Motor neuron (in vitro differentiated cells): ENCODE measurements at places on chromosomes 1 and 21. TPM values are rescaled to one million over a fixed set of nuclear protein-coding genes. Genes with fewer than 3 reads are reported as not detected.
A peak's percentile ranks its signal among the peaks of the same experiment; 100 is the strongest.

The FAM72B gene
- 10.8 and 12.6 TPM in 2 replicates for total RNA-seq

The GBP2 gene
- total RNA-seq = 0.33 and 0.46 TPM in 2 replicates

The TRIM67 gene
- total RNA-seq = 18.0 and 18.5 TPM in 2 replicates

The ACTL8 gene
- total RNA-seq = 10.0 and 34.5 TPM in 2 replicates

DNA sequence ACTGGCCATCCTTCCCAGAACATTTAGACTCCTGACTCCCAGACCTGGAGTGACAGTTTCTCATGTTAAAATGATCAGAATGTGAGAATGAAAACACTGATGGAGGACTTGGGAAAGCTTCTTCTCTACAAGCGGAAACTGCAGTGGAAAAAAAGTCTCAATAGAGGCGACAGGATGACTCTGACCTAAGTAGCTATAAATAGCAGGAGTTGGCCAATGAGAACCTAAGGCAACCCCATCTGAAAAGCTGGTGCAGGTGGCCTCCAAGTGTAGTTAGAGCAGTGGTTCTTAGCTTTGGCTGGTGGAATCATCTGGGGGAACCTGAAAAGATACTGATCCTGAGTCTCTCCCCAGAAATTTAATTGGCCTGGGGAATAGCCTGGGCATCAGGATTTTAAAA is 44.2 kb upstream of the EXOSC10 start:
- ATAC-seq = no peak

DNA sequence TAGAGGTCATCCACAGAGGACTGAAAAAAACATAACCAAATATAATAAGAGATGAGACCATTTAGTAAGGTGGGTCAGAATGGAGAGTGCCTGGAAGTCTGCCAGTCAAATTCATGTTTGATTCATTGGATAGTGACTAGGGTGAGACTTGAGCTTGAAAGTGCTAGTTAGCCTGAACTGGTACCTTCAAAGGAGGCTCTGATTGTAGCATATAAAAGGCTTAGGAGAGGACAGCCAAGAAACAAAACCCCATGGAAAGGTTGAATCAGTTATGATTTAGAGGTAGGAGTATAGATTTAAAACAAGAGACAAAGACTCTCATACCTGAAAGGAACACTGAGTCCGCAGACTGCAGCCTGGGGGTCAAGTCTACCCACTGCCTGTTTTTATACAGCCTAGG is 44.4 kb upstream of the LRRC8C start:
- ATAC-seq = no peak

The DPH2 gene
- 40.3 and 43.0 TPM in 2 replicates for total RNA-seq

DNA sequence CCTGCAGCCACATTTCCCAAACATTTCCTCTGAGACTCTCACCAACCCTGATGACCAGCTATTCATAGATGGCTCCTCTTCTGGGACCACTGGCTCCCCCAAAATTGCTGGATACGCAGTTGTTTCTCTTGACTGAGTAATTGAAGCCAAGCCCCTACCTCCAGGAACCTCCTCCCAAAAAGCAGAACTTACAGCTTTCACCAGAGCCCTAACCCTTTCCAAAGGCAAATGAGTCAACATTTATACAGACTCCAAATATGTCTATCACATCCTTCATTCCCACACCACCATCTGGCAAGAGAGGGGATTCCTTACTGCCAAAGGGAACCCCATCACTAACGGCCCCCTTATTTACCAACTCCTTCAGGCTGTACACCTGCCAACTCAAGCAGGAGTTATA is 20.3 kb upstream of the CA6 start:
- ATAC-seq = no peak

- ATAC-seq = peak; percentile 54
Measured at GRCh38 chr1:6259491-6260362, 1.2 kb downstream of the GPR153 start.

GRCh38 chr1:2529784-2530512 is at the start of gene HES5:
TSS of gene HES5 (minus strand) at chr1:2530263. CDS start at chr1:2530164, 99 bp downstream.
- peak; percentile 31 for ATAC-seq

GRCh38 chr1:152044386-152044785 is 7.6 kb upstream of the S100A11 start:
- ATAC-seq = no peak

DNA sequence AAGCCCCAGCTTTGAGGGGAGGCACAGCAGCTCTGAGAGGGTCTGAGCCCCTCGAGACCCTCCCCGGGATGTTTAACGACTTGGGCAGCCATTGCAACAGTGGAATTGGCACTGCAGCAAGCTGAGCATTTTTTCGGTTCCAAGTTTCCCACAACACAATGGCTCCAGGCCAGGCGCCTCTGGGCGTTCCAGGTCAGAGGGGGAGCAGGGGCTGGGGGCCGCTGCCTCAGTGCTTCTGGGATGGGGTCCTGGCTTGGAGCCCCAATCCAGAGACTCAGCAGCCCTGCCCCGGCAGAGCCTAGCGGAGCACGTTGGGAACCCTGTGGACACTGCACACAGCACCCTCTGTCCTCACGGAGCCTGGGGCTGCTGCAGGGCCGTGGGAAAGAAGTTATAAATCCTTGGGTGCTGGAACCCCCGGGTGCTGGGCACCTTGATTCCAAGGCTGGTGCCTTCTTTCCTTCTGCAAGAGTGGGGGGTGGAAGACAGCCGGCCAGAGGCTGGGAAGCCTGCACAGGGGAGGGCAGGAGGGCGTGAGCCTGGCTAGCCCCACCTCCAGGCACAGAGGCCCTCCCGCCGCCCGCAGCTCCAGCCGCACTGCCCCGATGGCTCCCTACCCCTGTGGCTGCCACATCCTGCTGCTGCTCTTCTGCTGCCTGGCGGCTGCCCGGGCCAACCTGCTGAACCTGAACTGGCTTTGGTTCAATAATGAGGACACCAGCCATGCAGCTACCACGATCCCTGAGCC is 50.1 kb downstream of the COL18A1 start:
- peak; percentile 31 for ATAC-seq

- no peak for ATAC-seq
Measured at GRCh38 chr1:111193712-111194480, 6.5 kb downstream of the DENND2D start.

DNA sequence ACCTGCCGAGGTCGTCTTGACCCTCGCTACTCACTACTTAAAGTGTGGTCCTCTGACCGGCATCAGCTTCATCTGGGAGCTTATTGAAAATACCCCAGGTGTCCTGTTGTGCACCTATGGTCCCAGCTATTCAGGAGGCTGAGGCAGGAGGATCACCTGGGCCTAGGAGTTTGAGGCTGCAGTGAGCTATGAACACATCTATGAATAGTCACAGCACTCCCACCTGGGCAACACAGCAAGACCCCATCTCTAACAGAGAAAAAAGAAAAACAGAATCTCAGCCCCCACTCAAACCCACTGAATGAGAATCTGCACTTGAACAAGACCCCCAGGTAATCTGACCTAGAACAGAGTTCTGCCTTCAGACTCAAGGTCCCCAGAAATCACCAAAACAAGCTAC is 8.7 kb upstream of the OLIG1 start:
- no peak for ATAC-seq

GRCh38 chr1:147242449-147243227 is at the start of gene CHD1L:
TSS of gene CHD1L (plus strand) at chr1:147242684. CDS start at chr1:147242704, 20 bp downstream.
- ATAC-seq = peak; percentile 87

DNA sequence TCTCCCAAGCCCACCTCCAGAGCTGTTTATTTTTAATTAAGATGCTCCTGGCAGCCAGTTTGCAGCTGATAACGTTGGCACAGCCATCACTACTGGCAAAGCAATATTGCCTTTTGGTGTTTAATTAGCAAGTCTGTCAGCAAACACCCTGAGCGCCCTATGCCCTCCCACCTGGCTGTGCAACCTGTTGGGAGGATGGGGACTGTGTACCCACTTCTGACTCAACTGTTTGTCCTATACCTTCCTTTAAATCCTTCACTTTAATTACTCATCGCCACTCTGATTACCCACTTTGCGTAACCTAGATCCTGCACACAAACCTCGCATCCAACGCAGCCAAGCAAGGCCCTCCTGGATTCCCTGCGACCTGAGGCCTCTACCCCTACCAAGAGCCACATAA is 67.1 kb downstream of the BCAR3 start:
- no peak for ATAC-seq

GRCh38 chr1:6601049-6601922 is 1.4 kb downstream of the KLHL21 start:
- peak; percentile 50 for ATAC-seq

GRCh38 chr1:223129229-223129901 is 13.7 kb downstream of the TLR5 start:
- ATAC-seq = peak; percentile 81

The HCRTR1 gene
- total RNA-seq = 0.29 and 0.52 TPM in 2 replicates

- no peak for ATAC-seq
Measured at GRCh38 chr1:54792686-54793282, 8.3 kb downstream of the TTC22 start.

The KCND3 gene
- 1.9 and 2.1 TPM in 2 replicates for total RNA-seq

- ATAC-seq = no peak
Measured at GRCh38 chr1:40980453-40981121, 1.1 kb downstream of the CTPS1 start.

GRCh38 chr1:35605867-35606182 is 32.7 kb downstream of the TFAP2E start:
- ATAC-seq = no peak

The RNU1-2 gene
- 35,099 and 43,884 TPM in 2 replicates for total RNA-seq

DNA sequence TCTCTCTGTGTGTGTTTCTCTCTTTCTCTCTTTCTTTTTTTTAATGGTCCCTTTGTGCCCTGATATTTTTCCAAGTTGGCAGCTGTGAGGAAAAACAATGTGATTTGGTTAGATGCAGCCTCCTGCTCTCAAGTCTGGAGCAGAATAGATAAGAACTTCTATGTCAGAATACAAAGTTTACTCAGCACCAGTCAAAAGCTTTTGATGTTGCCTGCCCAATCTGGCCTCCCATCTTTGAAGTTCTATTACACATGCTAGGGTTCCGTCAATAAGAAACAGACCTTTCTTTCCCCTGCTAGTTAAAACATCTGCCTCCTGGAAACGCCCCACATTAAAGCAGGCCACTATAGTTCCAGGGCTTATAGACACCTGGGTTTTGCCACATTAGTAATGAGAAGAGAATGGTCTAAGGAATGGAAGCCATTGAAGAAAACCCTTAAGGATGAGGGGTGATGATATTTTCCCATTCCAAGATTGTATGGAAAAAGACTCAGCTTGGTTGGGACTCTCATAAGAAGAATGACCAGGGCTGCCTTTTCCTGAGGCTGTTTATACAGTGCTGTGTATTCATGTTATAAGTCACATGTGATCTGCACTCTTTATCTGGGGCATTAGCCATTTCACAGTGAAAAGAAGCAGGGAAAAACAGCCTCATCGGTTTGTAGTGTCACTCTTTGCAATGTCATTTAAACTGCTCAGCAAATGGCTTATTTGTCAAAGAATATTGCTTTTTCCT is 414.7 kb upstream of the PROX1 start:
- ATAC-seq = no peak

The CA6 gene
- total RNA-seq = not detected in 2 replicates

- ATAC-seq = no peak
Measured at GRCh38 chr1:229363723-229364122, 20.9 kb upstream of the CCSAP start.

DNA sequence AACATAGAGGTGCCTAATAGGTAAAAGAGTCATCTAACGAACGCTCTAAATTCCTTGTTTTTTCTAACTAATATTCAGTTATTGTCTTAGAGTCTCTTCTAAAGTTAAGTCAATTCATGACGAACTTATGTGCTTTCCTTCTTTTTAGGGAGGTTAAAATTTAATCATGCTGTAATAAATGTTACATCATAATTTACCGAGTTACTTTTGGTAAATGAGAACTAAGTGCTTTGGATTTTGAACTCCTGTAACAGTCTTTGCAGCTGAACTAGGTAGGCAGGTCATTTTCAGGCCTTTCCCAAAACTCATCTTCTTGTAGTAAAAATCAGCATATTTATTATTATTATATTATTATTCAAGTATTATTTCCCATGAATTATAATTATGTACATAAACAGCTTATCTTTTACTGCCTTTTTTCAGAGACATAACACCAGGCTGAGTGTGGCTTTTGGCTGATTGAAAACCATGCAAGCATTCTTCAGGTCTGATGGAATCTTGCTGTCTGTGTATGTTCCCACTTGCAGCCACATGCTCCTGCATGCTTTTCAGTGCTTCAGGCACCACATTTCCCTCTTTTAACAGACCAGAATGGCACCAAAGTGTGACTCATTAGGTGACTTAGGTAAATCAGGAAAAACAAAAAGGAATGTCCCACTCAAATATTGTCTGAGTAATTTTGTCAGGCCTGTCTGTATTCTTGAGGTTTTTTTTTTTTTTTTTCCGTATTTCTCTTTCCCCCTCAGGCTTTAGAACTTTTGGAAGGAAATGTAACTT is 81.0 kb upstream of the CD55 start:
- peak; percentile 23 for ATAC-seq

- peak; percentile 59 for ATAC-seq
Measured at GRCh38 chr21:45256912-45257672, 30.6 kb downstream of the POFUT2 start.

GRCh38 chr1:153698020-153698922 is 19.8 kb downstream of the NPR1 start:
- peak; percentile 92 for ATAC-seq

The GPR25 gene
- total RNA-seq = 0.11 TPM in 1 of 2 replicates, not detected in the other

The FAM163A gene
- total RNA-seq = 4.3 TPM in 2 replicates

DNA sequence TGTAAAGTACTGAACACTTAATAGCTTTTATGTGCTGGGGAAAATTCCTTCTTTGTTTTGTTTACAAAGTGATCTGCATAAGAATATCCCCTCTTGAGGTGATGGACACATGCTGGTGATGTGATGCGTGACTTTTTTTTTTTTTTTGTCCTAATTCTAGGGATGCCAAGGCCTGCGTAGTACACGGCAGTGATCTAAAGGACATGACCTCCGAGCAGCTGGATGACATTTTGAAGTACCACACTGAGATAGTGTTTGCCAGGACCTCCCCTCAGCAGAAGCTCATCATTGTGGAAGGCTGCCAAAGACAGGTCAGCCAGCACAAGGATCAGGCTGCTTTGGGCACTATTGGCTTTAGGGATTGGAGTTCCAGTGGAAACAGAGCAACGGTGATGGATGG is 24.7 kb downstream of the ATP1A1 start:
- ATAC-seq = no peak

DNA sequence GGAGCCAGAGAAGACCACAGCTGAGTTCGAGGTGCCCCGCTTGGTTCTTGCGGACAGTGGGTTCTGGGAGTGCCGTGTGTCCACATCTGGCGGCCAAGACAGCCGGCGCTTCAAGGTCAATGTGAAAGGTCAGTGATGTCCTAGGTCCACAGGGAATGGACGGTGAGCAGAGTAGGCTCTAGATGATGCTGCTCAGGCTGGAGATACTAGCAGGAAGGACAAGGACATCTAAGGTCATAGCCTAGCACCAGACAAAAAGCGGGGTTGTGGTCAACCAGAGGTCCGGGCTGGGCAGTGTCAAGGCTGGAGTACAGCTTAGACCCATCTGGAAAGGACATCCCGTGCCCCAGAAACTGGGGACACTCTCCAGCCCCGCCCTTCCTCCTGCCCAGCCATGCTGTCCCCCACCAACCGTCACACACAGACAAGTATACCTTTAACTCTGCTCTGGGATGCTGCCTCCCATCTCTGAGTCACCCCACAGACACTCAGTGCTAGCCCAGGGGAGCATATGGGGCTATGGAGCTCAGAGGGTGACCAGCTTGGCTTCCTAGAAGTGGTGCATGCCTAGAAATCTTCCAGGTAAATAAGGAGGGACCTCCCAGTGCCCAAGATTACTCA is 8.7 kb downstream of the TIE1 start:
- ATAC-seq = peak; percentile 19

The ZNF697 gene
- 28.9 and 30.1 TPM in 2 replicates for total RNA-seq
